ENCODE measurements at places on chromosomes 6 and 20. TPM values are rescaled to one million over a fixed set of nuclear protein-coding genes. Genes with fewer than 3 reads are reported as not detected.

Gene OR2B2
- not detected for total RNA-seq

Gene CTCFL
- not detected for total RNA-seq

Gene MUC21
- not detected for total RNA-seq

Gene CCN6
- not detected for total RNA-seq

Gene C6orf52
- total RNA-seq = not detected

Gene LIN28B
- total RNA-seq = not detected

Gene SIRPG
- not detected for total RNA-seq

Gene BHLHE23
- not detected for total RNA-seq

Gene TMEM74B
- 0.79 TPM for total RNA-seq

Gene TCF19
- total RNA-seq = 30.3 TPM

Gene TENT5A
- 15.2 TPM for total RNA-seq

Gene COL20A1
- under 0.01 TPM for total RNA-seq

Gene NKAIN2
- not detected for total RNA-seq

Gene TGM2
- total RNA-seq = 440 TPM

Gene RAET1G
- total RNA-seq = 0.27 TPM

Gene UST
- 1.1 TPM for total RNA-seq

Gene SYCP2
- total RNA-seq = 0.50 TPM

Gene PSMA7
- total RNA-seq = 398 TPM

Gene HRH3
- total RNA-seq = not detected

Gene FRMD1
- not detected for total RNA-seq

Gene APOM
- total RNA-seq = not detected

Gene EPB41L2
- 116 TPM for total RNA-seq

Gene UBE2J1
- total RNA-seq = 114 TPM
